ENCODE measurements at places on chromosomes 2 and 18. TPM values are rescaled to one million over a fixed set of nuclear protein-coding genes. Genes with fewer than 3 reads are reported as not detected.

DNA sequence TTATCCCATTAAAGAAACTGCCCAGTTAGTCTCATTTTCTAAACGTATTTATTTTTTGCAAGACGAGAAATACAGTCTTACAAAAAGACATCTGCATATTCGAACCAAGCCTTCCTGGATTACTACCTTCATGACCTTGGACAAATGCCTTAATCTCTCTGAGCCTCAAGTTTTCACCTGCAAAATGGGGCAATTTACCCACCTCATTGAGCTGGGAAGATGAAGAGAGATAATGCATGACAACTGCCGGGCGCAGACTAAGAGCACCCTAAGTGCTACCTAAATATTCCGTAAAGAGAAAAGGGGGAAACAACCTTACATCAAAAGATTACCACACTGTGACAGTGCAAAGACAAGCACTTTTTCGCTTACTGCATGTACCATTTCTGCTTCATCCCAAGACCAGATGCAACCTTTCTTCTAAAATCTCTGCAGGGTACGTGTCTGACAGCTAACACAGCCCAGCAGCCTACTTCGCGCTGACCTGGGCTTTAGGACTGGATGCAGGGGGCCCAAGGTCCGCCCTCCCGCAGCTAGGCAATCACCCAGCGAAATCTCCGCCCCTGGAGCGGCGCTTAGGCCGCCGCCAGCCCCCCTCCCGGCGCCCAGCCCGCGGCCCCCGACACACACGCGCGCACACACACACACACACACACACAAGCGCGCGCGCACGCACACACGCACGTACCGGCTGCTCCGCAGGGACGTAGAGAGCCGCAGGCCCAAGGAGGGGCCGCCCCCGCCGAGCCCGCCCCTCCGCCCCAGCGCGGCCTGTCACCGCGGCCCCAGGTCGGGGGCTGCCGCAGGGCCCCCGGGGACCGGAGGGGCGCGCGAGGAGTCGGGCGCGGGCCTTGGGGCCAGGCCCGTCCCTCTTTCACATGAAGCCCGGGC, 766 bp downstream of the MAP3K2 start:
- peak; percentile 74 for DNase-seq

DNA sequence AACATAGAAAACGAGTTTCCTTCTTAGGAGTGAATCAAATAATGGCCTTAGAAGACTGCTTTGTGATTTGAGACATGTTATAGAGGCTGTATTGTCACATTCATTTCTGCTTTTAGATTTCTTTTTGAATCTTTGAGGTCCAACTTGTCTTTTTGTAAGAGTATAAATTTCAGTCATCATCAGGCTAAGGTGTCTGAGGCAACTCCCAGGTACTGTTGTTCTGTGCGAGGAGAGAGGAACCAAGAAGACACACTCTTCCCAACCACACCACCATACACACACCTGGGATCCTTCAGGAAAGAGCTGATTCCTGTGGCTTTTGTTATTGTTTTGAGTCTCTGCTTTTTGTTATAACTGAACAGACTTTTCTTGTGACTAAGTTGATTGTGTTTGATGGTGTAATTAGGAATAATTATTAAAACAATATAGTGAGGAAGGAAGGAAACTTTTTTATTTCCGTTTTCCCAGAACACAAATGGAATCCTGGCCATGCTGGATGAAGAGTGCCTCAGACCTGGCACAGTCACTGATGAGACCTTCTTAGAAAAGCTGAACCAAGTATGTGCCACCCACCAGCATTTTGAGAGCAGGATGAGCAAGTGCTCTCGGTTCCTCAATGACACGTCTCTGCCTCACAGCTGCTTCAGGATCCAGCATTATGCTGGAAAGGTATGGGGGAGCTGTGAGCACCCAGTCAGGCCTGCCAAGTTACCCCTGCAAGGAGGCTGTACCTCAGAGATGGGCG, 140.4 kb downstream of the MYO1B start:
- no peak for DNase-seq

DNA sequence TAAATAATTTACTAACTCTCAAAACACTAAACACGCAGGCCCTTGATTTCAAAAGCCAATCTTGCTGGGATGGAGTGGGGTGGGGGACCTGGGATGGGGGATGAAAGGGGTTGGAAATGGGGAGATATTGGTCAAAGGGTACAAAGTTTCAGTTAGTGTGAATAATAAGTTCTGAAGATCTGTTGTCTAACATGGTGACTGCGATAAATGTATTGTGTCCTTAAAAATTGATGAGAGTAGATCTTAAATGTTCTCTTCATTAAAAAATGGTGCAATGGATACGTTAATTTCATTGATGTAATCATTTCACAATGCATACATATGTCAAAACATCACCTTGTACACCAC, 505 bp upstream of the ACYP2 start:
- DNase-seq = no peak

DNA sequence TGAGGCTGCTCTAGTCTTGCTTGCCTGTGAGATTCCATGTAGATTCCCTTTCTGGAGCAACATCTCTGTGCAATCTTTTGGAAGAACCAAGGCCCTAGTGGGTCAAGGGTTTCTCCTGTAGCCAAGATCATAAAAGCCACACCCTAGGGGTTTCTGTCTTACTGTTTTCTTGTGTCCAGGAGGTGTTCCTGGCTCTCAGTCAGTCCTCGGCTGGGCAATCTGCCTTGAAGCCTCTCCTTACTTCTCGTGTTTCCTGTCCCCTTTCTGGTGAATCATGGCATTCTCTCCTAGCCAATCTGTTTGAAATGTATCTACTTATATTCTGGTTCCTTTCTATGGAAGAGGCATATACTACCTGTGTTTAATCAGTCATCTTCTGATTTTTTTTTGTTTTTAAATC, 484.8 kb upstream of the UBE2E3 start:
- DNase-seq = no peak

GRCh38 chr2:122156176-122156890, 400.9 kb downstream of the TSN start:
- DNase-seq = no peak

TRIM43 gene
- total RNA-seq = not detected

REG1B gene
- total RNA-seq = not detected

C2orf78 gene
- not detected for total RNA-seq

All from activated T-helper 1 cell treated with anti-CD3 and anti-CD28 coated beads, Interleukin-12 subunit alpha, Interleukin-12 subunit beta, Interleukin-2, Interleukin-4 antibody, amounts not matched to agents 30 ng/mL and 10 ng/mL and 1 ng/mL, durations not matched to agents 14 hours and 24 hours and 36 hours (primary cell).